Choroid plexus epithelial cell (primary cell): ENCODE measurements at places on chromosomes 1 and 21.

- no peak for DNase-seq
Observed at GRCh38 chr1:30384286-30385245, 338.8 kb downstream of the MATN1 start.

DNA sequence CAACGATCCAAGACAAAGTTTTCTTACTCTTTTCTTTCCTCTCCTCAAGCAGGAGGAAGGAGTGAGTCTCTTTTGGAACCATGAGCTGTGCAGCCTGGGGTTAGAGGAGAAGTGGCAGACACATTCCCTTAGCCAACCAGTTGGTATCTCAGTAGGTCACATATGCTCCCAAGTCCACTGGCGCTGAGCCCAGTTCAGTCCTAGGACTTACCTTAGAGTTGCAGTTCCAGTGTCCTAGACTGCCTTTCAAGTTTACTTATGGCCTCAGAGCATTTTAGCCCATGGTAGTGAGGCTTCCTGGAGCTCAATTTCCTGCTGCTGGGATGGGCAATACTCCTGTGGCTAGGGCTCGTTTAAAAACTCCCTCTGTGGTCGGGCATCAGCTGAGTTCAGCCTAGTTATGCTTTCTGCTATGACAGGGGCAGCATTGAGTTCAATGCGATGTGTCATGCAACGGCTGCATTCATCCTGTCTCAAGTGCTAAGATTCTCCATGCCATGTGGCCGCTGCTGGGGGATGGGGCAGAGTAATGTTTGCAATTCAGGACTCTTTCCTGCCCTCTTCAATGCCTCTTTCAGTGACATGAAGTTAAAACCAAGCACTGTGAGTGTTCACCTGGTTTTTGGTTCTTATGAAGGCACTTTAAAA, 103.8 kb downstream of the LRRC7 start:
- no peak for DNase-seq

- no peak for DNase-seq
Observed at GRCh38 chr1:43282220-43283195, 2.9 kb downstream of the C1orf210 start.

DNA sequence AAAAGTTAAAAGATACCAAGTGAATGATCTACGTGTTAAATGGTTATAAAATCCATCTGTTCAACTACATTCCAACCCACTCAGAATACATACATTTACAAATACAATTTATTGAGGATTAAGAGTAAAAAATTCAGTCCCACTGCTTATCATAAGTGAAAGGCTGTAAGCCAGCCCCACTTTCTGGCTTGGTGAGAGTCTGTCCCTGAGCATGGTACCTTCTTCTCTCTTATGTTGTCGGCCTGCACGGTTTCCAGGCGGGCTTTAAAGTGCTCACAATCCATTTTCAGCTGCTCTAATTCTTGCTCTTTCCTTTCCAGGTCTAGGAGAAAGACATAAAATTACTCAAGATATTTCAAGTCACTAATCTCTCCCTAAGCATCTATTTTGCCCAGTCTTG, 15.2 kb downstream of the HSF2BP start:
- DNase-seq, result no peak

GRCh38 chr1:65190229-65190628, 42.2 kb downstream of the AK4 start:
- DNase-seq, result no peak

GRCh38 chr1:181036107-181036836, 2.5 kb downstream of the MR1 start:
- DNase-seq, result no peak

- peak; percentile 4 for DNase-seq
Observed at GRCh38 chr1:233389893-233390292, 62.4 kb downstream of the MAP3K21 start.

- DNase-seq, result no peak
Observed at GRCh38 chr21:18812308-18812707, 408.7 kb upstream of the TMPRSS15 start.
